Stromal cell of bone marrow (primary cell): ENCODE measurements at places on chromosomes 4 and X.

DNA sequence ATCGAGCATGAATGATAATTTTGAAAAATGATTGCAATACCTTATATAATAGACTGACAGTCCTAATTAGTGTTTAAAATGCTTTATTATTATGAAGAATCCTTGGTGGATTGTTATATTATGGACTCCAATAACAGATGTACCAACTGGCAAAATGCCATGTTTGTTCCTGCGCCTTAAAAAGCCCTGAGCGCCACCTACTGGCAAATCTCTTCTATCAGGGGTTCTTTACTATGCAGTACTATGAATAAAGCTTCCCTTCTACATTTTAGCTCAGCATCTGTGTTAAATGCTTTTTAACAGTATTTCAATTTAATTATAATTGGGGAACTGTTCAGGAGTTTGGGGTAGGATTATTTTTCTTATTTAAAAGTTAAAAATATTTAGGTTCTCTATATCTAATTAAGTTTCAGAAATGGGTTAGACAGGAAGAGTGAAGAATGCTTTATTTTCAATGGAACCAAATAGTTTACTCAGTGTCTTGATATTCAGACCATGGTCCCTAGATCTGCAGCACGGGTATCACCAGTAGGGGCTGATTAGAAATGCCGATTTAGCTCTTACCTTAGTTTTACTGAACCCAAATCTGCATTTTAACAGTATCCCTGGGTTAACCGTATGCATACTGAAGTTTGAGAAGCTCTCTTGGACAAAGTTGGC lies 20.0 kb downstream of the CFAP97 start:
- peak; percentile 80 for DNase-seq

DNA sequence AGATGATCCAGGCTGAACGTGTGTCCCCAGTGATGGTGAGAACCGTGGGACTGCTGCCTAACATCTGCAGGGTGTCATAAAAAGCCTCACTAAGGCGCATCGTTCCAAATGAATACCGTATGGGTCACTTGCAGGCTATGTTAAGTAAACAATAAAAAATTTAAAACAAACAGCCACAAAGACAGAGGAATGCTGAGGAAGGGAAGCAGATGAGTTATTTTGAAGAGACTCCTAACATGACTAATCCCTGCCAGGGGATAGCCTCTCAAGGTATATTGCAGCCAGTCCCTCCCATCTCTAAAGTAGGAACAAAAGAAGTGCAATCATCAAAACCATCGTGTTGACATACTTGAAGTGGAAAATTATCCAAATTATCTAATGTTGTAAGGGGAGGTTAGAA lies 83.8 kb downstream of the UNC5C start:
- DNase-seq: no peak

DNA sequence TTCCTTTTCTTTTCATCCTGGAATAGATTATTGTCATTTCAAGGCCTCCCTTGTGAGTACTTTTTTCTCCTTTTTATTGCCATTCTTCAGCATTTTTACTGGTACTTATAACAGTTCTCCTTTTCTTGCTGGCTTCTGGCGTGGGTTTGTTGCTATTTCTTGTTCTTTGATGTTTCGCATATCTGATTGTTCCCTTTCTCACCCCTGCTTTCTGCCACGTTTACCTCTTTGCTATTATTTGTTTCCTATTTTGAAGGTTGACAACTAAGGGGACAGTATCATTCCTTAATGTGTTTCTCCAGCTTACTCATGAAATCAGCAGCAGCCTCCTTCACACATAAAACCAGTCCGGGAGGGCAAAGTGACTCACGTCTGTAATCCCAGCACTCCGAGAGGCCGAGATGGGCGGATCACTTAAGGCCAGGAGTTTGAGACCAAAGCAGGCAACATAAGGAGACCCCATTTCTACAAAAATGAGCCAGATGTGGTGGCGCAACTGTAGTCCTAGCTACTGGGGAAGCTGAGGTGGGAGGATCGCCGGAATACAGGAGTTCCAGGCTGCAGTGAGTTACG lies 72.6 kb downstream of the DMD start:
- DNase-seq: peak; percentile 1

DNA sequence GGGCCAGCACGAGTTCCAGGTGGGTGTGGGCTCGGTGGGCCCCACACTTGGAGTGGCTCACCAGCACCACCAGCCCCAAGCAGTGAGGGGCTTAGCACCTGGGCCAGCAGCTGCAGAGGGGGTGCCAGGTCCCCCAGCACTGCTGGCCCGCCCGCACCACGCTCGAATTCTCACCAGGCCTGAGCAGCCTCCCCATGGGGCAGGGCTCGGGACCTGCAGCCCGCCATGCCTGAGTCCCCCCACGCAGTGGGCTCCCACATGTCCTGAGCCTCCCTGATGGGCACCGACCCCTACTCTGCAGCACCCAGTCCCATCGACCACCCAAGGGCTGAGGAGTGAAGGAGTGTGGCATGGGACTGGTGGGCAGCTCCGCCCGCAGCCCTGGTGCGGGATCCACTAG lies 593.4 kb downstream of the GABRG1 start:
- DNase-seq: no peak

GRCh38 chrX:11789809-11790208 lies 31.8 kb downstream of the MSL3 start:
- DNase-seq: no peak

- peak; percentile 49 for DNase-seq
These were observed 395 bp downstream of the RAB28 start for GRCh38 chr4:13483768-13484121.

DNA sequence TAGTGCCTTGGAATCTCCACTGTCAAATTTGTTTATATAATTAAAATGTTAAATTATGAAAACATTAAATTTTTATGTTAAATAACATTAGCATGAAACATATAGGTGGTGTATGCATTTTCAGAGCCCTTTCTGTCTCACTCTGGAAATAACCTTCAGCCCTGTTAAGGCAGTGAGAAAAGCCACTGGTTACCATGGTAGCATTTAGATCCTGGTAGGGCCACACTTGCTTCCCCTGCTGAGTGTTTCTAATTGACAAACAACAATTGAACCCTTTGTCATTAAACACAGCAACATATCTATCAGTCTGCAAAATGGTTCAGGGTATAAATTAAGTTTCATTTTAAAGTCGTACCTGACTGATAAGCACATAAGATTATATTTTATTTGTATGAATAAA lies 63.5 kb downstream of the PDK3 start:
- DNase-seq: no peak

DNA sequence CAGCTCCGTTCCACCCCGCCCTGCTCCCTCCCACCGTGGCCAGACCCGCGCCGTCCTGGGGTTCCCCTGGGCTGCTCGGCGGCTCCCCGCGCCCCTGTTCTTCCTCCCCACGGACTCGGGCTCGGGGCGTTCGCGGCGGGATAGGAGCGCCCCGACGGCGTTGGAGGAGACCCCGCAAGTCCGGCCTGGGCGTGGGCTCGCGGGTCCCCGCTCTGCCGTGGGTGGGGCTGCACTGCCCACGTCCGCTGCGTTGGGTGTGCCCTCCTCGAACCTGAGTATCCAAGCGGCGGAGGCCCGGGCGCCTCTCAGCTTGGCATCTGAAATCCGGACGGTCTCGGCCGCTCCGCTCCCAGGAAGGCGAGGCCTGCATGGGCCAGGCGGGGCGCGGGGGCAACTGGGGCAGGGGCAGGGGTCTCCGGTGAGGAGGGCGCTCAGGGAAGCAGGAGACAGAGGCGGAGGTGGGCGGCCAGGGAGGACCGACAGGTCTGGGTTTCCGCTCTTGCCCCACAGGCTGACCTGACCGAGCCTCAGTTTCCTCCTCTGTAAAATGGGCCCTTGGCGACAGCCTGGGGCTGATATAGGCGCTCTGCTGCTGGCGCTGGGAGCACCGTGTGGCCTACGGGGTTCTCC lies 12.0 kb upstream of the NAT8L start:
- no peak for DNase-seq

DNA sequence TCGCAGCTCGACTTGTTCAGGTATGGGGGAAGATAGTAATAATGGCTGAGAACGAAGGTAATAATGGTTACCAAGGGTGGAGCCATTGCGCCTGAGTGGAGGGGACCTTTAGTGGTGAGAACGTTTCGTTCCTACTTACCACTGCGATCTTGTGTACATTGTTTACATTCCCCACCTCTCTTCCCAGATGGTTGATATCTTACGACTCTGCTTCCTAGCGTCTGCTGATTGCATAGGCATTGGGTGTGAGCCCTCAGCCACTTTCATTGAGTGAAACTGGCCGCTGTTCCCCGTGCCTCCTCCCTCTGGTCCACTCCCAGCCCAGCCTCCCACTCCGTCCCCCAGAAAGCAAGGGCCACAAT lies 850 bp downstream of the IGBP1 start:
- no peak for DNase-seq
